ENCODE measurements at places on chromosomes 1 and 21.

GRCh38 chr21:27321791-27322190, 354.9 kb upstream of the ADAMTS5 start:
- DNase-seq: no peak

DNA sequence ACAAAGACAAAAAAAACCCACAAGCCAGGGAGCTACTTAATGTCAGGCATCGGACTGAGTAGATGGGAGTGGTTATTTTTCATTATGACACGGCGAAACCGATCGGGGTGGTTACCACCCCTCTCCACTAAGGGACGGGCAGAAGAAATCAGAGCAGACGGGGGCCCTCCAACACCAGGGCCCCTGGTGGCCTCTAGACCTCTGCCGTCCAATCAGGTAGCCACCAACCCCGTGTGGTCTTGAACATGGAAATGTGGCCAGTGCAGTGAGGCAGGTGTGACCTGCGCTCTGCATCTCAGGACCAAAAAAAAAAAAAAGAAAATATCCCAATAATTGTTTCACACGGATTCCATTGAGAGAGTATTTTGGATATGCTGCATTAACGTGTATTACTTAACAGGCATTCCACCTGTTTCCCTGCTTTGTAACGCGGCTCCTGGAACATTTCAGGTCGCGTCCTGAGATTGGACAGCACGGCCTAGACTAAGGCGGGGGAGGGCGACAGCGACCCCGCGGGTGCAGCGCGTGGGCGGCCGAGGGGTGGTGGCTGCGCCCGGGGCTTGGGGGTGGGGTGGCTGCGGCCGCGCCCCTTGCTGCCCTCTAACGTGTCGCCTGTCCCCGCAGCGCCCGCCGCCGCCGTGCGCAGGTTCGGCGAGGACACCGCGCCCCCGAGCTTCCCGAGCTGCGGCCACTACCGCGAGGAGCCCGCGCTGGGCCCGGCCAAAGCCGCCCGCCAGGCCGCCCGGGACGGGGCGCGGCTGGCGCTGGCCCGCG, 48.3 kb downstream of the SIM2 start:
- no peak for DNase-seq

DNA sequence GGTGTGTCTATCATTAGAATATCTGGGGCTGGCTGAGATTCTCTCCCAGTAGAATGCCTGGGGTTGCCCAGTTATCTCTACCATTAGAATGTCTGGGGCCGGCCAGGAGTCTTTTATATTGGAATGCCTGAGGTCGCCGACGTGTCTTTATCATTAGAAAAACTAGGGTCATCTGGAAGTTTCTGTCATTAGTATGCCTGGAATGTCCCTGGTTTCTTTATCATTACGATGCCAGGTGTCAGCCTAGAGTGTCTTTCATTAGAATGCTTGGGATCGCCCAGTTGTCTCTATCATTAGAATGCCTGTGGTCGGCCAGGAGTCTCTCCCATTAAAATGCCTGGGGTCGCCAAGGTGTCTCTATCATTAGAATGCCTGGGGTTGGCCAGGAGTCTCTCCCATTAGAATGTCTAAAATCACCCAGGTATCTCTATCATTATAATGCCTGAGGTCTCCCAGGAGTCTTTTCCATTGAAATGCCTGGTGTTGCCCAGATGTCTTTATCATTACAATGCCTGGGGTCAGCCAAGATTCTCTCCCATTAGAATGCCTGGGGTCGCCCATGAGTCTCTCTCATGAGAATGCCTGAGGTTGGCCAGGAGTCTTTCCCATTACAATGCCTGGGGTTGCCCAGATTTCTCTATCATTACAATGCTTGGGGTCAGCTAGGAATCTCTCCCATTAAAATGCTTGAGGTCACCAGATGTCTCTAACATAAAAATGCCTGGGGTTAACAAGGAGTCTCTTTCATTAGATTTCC, 53.2 kb downstream of the RNF187 start:
- no peak for DNase-seq

DNA sequence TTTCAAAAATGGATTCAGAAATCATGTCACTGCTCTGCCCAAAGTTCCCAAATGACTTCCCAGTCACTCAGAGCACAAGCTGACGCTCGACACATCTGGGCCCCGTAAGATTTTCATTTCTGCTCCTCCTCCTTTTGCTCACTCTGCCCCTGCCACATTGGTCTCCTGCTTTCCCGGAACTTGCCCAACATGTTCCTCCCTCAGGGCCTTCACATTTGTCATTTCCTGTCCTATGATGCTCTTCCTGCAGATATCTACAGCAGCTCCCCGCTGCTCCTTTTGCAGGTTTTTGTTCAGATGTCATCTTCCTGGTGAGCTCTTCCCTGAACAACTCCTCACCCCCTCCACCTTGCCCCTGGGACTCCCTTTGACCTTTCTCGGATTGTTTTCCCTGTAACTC, 58.5 kb upstream of the IVNS1ABP start:
- DNase-seq: no peak

GRCh38 chr1:63630238-63630637, 37.0 kb downstream of the PGM1 start:
- DNase-seq: no peak

All from NCI-H146 (cell line).